Esophagus muscularis mucosa (tissue), 4 donors: ENCODE measurements at places on chromosomes 1 and 21. TPM values are rescaled to one million over a fixed set of nuclear protein-coding genes. Genes with fewer than 3 reads are reported as not detected.

The FAM167B gene
- 6.7 TPM for total RNA-seq

The SERTAD4 gene
- 2.1 TPM for total RNA-seq

The IRF6 gene
- total RNA-seq, result 0.46 TPM

The C1orf21 gene
- 68.3 TPM for total RNA-seq

The SAMSN1 gene
- 2.9 TPM for total RNA-seq

The ST3GAL3 gene
- 25.7 TPM for total RNA-seq

The LMX1A gene
- 0.98 TPM for total RNA-seq

The LAPTM5 gene
- 37.0 TPM for total RNA-seq

The RUNX1 gene
- total RNA-seq, result 7.5 TPM

The HTR6 gene
- total RNA-seq, result not detected

The CASZ1 gene
- total RNA-seq, result 60.2 TPM

The TRAF3IP3 gene
- 4.3 TPM for total RNA-seq

The S100A3 gene
- total RNA-seq, result 2.1 TPM

The KRTAP21-2 gene
- not detected for total RNA-seq

The EPHA2 gene
- 15.7 TPM for total RNA-seq

The KCNA2 gene
- 3.4 TPM for total RNA-seq

The C1orf226 gene
- total RNA-seq, result 6.3 TPM

The CHRM3 gene
- 118 TPM for total RNA-seq

The HIVEP3 gene
- total RNA-seq, result 2.1 TPM

The TESK2 gene
- total RNA-seq, result 5.9 TPM
